Activated T-cell treated with anti-CD3 and anti-CD28 coated beads, Interleukin-2, amount 50 U/mL, for 72 hours (primary cell): ENCODE measurements at places on chromosomes 13 and 19. TPM values are rescaled to one million over a fixed set of nuclear protein-coding genes. Genes with fewer than 3 reads are reported as not detected.

DNA sequence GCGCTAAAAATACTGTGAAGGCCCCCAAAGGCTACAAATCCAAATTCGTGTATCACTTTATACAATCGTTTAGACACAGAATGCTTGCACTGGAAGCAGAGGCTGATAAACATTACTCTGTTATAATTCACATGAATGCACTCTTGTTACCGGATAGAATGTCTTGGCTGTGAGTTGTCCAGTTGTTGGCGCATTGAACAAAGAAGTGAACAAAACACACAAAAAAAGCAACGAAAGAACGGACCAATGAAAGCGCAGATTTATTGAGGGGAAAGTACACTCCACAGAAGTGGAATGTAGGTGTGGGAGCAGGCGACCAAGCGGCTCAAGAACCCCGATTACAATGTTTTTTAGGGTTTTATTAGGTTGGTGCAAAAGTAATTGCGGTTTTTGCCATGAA, 529 bp upstream of the ZNF418 start:
- DNase-seq = no peak

- no peak for DNase-seq
These were observed 18.3 kb upstream of the SLC1A5 start for GRCh38 chr19:46806656-46807055.

DNA sequence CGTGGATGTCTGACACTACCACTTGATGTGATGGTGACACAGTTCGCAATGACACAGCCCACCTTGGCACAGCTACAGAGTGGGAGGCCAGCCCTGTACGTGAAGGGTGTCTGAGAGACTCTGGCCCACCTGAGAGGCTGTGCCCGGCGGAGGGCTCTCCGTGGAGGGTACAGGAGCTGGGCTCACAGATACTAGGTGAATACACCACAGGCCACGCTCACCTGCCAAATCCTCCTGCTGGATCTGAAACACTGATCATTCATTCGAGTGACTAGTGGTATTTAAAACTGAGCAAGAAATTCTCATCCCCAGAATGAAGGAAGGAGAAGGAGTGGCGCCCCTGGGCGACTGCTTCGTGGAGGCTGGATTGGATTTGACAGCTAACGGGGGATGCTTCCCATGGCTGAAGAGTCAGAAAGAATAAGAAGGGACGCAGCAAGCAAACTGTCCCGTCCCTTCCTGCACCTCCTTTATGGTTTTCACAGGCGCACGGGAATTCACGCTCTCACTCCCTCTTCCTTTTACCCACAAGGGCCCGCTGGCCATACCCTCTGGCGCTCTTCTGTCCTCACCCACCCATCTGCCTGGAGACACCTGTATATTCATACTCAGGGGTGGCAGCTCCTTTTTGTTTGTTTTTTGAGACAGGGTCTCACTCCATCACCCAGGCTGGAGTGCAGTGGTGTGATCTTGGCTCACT, 25.0 kb downstream of the CEBPG start:
- no peak for DNase-seq

DNA sequence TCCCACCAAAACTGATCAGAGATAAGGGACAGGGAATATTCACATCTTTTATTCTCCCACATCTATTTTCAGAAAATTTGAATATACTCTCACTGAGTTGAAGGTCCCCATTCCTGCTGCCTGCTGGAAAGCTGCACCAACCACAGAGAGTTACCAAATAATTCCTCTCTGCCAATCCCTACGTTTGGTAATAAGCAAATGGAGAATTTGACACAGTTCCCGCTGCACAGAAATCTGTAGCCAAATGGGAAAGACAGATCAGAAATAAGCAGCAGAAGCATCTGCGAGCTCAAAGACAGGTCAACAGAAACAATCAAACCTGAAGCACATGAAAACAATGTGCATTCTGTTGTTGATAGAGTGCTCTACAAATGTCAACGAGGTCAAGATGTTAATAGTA, 9.9 kb downstream of the ZNF112 start:
- DNase-seq = no peak

- no peak for DNase-seq
These were observed 12.9 kb downstream of the CHAF1A start for GRCh38 chr19:4415352-4415751.

The ZNF763 gene
- total RNA-seq = 2.4 TPM

DNA sequence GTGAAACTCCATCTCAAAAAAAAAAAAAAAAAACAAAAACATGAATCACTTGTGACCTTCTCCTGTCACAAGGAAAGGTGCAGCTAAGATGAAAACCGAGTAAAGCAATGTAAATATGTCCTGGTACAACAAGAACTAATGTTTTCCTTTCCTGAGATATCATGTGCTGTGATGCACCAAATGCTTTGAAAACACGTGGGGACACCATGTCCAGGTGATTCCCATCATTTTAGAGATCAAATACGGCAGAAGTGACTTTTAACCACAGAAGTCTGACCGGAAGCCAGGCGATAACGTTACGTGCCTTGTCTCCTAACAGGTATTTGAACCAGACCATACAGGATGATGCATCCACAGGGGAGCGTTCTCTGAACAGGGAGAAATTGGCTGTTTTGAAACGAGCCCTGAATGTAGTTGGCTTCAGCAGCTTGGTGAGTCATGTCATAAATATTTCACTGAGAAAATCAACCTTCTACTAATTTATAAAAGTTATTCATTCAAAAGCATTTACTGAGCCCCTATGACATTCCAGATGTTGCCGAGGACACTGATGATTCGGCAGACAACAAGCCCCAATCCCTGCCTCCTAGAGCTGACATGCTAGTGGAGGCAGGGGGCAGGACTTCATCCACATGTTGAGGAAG, 328.1 kb downstream of the MYO16 start:
- DNase-seq = no peak

GRCh38 chr19:40691421-40692211, 1.2 kb upstream of the NUMBL start:
- no peak for DNase-seq

GRCh38 chr13:62432295-62432694, 1016.6 kb upstream of the PCDH20 start:
- DNase-seq = no peak

- DNase-seq = no peak
These were observed 174.8 kb downstream of the KDM4B start for GRCh38 chr19:5143471-5144411.
